ENCODE measurements at places on chromosomes 3 and 15. TPM values are rescaled to one million over a fixed set of nuclear protein-coding genes. Genes with fewer than 3 reads are reported as not detected.
A peak's percentile ranks its signal among the peaks of the same experiment; 100 is the strongest.

DNA sequence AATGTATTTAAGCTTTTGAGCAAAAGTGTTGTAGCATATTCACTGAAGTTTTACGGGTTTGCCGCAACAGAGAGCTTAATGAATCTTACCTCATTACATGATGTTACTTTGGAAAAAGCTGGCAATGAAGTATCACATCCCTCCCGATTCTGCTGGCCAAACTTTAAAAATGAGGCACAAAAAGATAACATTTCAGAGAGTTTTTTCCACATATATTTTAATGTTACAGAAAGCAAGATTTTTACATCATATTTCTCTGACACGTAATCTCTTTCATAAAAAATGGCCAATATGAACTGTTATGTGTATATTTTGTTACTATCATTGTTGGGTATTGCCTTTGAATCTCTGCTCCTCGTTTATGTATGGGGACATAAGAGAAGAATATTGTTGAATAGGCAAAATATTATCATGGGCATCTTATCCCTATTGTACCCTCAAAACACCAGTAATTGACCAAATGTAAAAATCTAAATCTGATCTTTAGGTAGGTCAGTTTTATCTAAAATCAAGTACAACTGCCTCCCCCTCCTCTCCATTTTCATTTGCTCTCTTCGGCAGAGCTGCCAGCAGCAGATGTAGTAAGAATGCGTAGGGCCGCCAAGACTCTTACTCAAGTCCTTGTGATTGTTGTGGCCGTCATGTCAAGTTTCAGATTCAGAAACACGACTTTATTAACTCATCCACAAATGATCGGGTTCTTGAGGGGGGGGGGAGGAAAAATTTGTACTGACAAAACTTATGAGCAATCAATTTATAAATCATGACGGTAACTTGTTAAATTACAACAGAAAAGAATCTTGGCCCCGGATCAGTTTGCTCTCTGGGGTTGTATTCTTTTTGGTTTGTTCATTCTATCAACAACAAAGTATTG is 106.7 kb upstream of the THRB start:
- H3K27ac ChIP-seq: no peak overlapping the region
- H3K36me3 ChIP-seq: no peaks in the 10 kb centered on the region
- H3K4me3 ChIP-seq: no peak overlapping the region
- H3K27me3 ChIP-seq: no peaks in the 10 kb centered on the region

Gene ATP8B4
- 4.1 TPM for total RNA-seq

GRCh38 chr3:62253971-62254370 is 119.4 kb downstream of the FEZF2 start:
- H3K36me3 ChIP-seq: peaks cover 3% of the 10 kb centered on the region
- no peaks in the 10 kb centered on the region for H3K27me3 ChIP-seq
- H3K27ac ChIP-seq: no peak overlapping the region
- no peaks in the 10 kb centered on the region for H3K4me1 ChIP-seq

Gene INKA1
- total RNA-seq: 6.1 TPM

DNA sequence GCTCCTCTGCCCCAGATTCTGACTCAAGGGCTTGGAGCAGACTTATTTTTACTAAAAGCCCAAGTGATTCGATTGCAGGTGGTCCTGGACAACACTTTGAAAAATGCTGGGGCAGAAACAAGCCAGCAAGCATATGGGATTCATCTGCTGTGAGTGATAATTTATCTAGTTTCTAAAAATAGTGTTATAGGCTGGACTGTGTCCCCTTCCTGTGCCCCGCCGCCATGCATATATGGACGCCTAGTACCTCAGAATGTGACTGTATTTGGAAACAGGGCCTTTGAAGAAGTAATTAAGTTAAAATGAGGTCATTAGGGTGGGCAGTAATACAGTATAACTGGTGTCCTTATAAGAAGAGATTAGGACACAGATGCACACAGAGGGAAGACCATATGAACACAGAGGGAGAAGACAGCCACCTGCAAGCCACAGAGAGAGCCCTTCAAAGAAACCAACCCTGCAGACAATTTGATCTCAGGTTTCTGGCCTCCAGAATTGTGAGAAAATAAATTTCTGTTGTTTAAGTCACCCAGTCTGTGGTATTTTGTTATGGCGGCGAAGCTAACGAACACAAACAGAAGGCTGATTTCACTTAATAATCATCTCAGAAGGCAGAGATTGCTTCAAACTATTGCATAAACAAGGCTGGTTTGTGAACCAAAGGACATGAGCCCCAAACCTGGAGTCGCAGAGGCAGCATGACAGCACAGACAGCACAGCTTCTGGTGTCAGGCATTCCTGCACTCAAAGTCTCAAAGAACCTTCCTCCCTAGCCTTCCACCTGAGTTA is 59.1 kb downstream of the CCNL1 start:
- no peak for DNase-seq
- H3K4me1 ChIP-seq: peaks cover 6% of the 10 kb centered on the region
- no peaks in the 10 kb centered on the region for H3K36me3 ChIP-seq
- H3K27ac ChIP-seq: peak overlapping the region; percentile 86
- H3K4me3 ChIP-seq: no peak overlapping the region
- no peaks in the 10 kb centered on the region for H3K27me3 ChIP-seq

Gene PEAK1
- total RNA-seq: 147 TPM

DNA sequence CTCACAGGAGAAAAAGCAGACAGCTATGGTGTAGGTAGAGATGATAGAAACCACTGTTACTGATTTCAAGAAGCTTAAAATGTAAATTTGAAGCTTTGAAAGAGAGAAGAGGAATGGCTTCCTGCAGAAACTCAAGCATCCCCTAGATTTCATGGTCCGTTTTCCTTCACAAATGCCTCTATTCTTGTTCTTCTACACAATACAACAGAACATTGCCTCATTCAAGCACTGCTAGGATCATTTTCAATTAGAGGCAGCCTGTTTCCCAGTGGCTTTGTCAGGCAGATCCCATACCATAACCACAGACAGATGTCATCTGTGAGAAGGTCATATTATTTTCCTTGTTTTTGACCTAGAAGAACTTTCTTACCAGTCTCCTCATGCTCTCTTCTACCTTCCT is 77.9 kb upstream of the SPRED1 start:
- H3K4me1 ChIP-seq: no peaks in the 10 kb centered on the region

DNA sequence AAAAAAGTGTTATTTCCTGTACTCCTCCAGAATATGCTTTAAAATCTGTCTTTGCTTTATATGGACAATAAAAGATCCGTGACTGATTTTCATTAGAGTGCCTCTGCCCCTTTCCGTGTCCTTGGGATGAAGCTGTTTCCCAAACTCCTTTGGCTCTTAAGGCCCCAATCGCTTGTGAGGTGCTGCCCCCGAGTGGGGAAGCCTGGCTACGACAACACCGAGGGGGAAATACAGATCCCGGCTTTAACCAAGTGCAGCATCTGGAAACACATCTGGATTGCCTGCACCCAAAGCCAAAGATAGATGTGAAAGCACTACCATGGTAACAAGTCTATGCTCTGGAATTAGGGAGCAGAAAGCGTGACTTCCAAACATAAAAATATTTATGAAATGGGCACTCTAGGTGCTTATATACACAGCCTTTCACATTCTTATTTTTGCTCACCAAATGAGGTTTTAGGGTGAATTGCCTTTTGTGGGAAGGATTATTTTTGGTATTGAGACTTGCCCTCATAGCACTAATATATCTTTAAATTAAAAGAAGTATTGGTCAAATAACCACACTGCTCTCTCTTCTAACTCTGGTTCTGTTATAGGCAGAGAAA is 40.6 kb upstream of the ADCY5 start:
- H3K27me3 ChIP-seq: no peaks in the 10 kb centered on the region
- no peaks in the 10 kb centered on the region for H3K4me1 ChIP-seq
- no peak overlapping the region for H3K27ac ChIP-seq
- peak; percentile 82 for DNase-seq
- H3K36me3 ChIP-seq: peaks cover 3% of the 10 kb centered on the region

DNA sequence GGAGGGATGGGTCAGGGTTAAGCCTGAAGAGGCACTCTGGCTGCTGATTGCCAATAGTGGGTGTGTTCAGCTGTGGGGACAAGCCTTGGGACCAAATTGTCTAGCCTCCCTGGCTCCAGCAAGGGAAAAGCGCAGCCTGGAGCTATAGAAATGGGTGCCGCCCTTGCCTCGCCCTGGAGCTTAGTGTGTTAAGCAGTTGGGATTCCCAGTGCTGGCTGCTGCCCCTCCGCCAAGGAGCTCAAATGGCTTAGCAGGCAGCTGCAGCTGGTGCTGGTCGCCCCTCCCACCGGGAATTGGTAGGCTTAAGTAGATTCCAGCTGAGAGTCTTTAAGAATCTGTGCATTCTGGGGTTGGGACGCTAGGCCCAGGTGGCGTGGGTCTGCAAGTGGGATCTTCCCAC is 662.9 kb upstream of the TBL1XR1 start:
- no peaks in the 10 kb centered on the region for H3K27me3 ChIP-seq
- H3K4me3 ChIP-seq: no peak overlapping the region
- DNase-seq: no peak

DNA sequence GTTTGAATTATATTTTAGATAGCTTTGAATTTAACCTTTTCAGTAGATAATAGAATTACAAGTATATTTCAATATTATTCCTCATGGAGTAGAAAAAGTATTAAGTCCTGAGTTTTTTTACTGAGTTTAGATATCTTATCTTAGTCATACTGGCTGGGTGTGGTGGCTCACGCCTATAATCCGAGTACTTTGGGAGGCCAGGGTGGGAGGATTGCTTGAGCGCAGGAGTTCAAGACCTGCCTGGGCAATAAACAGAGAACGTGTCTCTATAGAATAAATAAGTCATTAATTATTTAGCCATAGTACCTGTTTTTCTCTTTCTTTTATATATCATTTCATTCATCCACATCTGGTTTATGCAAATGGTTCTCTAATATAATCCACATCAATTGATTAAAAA is 9.9 kb downstream of the RAP2B start:
- no peak for DNase-seq
- H3K27me3 ChIP-seq: no peaks in the 10 kb centered on the region
- no peaks in the 10 kb centered on the region for H3K36me3 ChIP-seq
- H3K4me1 ChIP-seq: no peaks in the 10 kb centered on the region

DNA sequence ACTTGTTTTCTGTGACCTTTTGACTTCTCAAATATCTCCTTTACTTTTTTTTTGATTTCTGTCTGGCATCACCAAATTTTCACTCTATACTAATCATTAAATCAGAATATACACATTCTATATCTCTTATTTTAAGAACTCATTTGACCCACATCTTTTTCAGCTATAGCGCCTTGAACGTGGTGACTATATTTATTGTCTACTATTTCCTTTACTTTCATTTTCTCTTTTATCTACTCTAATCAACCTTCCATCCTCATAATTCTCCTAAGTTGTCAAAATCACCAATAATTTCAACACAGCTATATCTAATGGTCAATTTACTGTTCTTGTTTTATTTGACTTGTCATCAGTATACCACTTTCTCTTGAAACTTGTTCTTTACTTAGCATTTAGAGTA is 119.0 kb upstream of the CBLB start:
- no peaks in the 10 kb centered on the region for H3K36me3 ChIP-seq
- DNase-seq: no peak
- no peaks in the 10 kb centered on the region for H3K27me3 ChIP-seq
- no peak overlapping the region for H3K4me3 ChIP-seq
- H3K4me1 ChIP-seq: no peaks in the 10 kb centered on the region
- H3K27ac ChIP-seq: no peak overlapping the region

DNA sequence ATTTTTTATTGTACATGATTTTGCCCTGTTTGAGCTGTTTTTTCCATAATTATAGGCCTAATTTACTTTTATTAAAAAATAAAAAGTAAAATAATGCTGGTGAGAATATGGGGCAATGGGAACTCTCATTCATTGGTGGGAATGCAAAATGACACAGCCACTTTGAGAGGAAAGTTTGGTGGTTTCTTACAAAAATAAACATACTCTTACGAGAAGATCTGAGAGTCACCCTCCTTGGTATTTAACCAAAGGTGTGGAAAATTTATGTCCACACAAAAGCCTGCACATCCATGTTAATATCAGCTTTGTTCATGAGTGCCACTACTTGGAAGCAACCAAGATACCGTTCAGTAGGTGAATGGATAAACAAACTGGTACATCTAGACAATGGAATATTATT is 9.8 kb downstream of the MUC13 start:
- no peak for DNase-seq
- H3K4me3 ChIP-seq: no peak overlapping the region
- no peaks in the 10 kb centered on the region for H3K27me3 ChIP-seq
- no peak overlapping the region for H3K27ac ChIP-seq

Gene TMEM207
- total RNA-seq: not detected

DNA sequence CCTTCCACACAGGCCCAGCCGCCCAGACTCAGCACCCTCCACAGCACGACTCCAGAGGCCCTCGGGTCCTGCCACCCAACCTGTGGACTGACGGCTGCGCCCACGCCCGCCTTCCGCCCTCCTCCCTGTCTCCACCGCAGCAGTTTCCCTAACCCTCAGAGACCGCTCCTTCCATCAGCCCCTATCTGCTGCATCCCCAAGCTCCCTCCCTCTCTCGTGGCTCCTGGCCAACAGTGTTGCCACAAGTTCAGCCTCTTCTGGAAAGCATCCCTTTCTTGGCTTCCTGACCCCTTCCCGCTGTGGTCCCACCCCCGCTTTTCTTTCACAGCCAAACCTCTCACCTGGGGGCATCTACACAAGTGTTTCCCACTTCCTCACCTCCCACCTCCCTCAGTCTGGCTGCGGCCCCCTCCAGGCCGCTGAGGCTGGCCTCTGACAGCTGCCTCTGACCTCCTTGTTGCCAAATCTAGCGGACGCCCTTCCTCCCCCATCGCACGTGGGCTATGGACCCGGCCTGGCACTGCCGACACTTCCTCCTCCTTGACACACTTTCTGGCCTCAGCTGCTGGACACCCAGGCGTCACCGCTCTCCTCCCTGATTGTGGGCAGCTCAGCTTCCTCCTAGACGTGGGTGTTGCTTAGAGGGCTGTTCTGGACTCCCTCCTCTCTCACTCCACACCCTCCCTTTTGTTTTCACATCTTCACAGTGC is 168.8 kb upstream of the TLE3 start:
- DNase-seq: peak; percentile 89
- H3K27ac ChIP-seq: peak overlapping the region; percentile 2
- no peak overlapping the region for H3K4me3 ChIP-seq
- no peaks in the 10 kb centered on the region for H3K36me3 ChIP-seq
- peaks cover 4% of the 10 kb centered on the region for H3K4me1 ChIP-seq
- no peaks in the 10 kb centered on the region for H3K27me3 ChIP-seq

GRCh38 chr15:52379395-52380106 is 83.9 kb upstream of the MYO5C start:
- H3K36me3 ChIP-seq: peaks cover 3% of the 10 kb centered on the region
- H3K4me3 ChIP-seq: no peak overlapping the region
- no peaks in the 10 kb centered on the region for H3K4me1 ChIP-seq
- no peak for DNase-seq

GRCh38 chr3:60746695-60747416 is 504.4 kb downstream of the FHIT start:
- H3K27me3 ChIP-seq: no peaks in the 10 kb centered on the region
- no peaks in the 10 kb centered on the region for H3K36me3 ChIP-seq
- no peak overlapping the region for H3K4me3 ChIP-seq
- DNase-seq: peak; percentile 63
- no peak overlapping the region for H3K27ac ChIP-seq
- H3K4me1 ChIP-seq: peaks cover 3% of the 10 kb centered on the region

- H3K27ac ChIP-seq: no peak overlapping the region
- H3K4me1 ChIP-seq: no peaks in the 10 kb centered on the region
- peak; percentile 40 for DNase-seq
- no peaks in the 10 kb centered on the region for H3K36me3 ChIP-seq
- H3K4me3 ChIP-seq: no peak overlapping the region
- no peaks in the 10 kb centered on the region for H3K27me3 ChIP-seq
These were observed 138.9 kb upstream of the COL8A1 start for GRCh38 chr3:99499235-99500158.

Gene MESP2
- total RNA-seq: 0.55 TPM

- peaks cover 6% of the 10 kb centered on the region for H3K4me1 ChIP-seq
- no peaks in the 10 kb centered on the region for H3K36me3 ChIP-seq
- DNase-seq: peak; percentile 80
These were observed 70.0 kb upstream of the CGNL1 start for GRCh38 chr15:57306161-57306943.
